ENCODE measurements at places on chromosomes 5 and 9.

DNA sequence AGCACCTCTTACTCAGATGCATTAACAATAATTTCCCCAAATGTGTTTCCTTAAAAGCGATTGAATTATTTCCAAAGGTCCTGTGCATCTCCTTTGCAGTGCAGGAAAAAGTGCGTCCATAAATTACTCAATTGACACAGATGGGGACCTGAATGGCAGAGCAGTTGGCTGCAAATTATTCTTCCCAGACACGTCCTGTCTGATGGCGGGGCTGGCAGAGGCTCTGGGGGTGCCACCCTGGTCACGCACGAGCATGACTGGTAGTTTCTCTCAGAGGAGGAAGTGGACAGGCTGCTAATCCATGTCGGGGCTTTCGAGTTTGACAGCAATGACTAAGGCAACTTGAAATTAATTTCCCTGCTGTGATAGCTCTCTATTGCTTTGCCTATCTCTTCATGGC is 264.8 kb upstream of the BRINP1 start:
- no peak for DNase-seq

DNA sequence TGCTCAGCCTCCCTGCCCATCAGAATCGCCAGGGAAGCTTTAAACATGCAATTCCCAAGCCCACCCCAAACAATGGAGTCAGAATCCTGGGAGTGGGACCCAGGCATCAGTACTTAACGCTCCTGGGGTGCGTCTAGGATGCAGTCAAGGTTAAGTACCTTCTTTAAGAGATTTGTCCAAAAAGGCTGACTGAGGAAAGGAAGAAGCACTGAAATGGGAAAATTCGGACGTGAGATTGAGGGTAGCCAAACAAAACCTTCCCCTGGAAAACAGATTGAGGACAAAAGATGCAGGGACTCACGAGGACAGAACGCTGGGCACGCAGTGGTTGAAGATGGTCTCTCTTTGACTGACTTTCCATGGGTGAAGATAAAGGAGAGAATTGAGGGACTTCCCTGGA is 143.5 kb downstream of the MTX3 start:
- DNase-seq: no peak

DNA sequence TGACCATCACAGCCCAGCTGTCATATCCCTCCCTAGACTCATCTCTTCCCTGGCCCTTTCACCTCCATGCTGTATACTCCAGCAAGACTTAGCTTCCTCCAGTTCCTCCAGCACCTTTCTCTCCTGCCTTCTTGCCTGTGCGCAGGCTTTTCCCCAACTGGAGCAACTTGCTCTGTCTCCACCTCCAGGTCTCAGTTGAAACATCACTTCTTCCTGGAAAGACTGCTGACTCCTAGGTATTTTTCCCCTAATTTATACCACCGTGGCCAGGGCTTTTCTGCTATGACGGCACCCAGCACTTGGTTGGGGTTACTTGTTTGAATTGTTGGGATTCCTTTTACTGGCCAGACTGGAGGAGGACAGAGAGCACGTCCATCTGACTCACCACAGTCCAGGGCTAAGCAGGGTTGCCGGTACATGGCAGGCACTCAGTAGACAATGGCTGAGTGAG is 67.5 kb downstream of the KCNIP1 start:
- DNase-seq: no peak

GRCh38 chr9:96183751-96184150 is 118.2 kb downstream of the HSD17B3 start:
- no peak for DNase-seq

- no peak for DNase-seq
Measured at GRCh38 chr9:90025816-90026215, 421.0 kb downstream of the GADD45G start.

DNA sequence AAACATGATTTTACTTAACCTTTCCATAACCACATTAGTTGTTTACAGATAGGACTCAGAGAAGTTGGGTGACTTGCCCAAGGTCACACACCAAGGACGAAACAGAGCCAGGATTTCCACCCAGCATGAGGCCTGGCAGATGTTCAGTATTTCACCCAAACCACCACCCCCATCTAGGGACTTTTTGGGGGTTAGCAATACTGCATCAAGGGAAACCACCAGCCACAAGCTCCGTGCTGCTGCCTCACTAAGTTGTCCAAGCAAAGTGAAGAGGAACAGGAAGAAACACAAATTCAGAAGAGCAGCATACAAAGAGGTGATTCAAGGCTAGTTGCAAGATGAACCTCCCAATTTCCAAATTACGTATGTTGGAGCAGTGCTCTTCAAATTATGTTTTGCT is 219.6 kb upstream of the RORB start:
- DNase-seq: no peak

- DNase-seq: no peak
Measured at GRCh38 chr9:19465586-19466279, 56.9 kb downstream of the ACER2 start.

- no peak for DNase-seq
Measured at GRCh38 chr9:109238655-109239054, 71.6 kb upstream of the FRRS1L start.

- no peak for DNase-seq
Measured at GRCh38 chr9:35691334-35691650, 1.6 kb upstream of the TPM2 start.

DNA sequence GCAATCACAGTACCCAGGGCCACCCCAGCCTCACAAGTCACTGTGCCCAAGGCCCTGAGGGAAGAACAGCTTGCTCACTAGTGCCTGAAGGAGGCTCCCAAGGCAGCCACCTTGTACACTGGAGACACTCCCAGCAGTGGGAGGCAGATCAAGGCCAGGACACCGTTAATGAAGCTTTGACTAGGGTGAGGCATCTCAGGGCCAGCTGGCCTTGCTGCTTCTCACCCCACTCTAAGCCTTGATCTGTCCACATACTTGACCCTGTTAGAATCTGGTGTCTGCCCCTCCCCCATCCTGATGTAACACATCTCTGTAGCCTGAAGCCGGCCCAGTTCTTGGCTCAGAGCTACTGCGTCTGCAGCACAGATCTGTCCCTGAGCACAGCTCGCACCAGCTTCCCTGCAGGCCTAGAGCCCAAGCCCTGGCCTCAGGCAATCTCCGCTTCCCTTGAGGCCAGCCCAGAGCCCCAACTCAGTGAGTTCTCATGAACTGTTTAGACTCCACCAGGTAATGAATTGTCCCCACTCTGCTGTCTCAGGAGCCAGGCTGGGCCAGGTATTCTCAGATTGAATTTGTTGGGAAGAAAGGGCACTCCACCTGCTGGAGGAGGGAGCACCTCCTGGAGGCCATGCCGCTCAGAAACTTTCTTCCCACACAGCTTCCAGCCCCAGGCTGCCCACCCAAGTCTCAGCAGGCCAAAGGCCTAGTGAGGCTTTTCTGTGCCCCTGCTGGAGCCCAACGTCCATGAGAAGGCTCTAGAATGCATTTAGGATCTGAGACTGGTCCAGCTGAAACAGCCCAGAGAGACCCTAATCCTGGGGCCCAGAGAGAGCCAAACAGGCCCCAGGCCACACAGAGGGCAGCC is 13.4 kb upstream of the JADE2 start:
- DNase-seq: no peak

GRCh38 chr5:76367623-76368371 is 35.3 kb upstream of the IQGAP2 start:
- no peak for DNase-seq

DNA sequence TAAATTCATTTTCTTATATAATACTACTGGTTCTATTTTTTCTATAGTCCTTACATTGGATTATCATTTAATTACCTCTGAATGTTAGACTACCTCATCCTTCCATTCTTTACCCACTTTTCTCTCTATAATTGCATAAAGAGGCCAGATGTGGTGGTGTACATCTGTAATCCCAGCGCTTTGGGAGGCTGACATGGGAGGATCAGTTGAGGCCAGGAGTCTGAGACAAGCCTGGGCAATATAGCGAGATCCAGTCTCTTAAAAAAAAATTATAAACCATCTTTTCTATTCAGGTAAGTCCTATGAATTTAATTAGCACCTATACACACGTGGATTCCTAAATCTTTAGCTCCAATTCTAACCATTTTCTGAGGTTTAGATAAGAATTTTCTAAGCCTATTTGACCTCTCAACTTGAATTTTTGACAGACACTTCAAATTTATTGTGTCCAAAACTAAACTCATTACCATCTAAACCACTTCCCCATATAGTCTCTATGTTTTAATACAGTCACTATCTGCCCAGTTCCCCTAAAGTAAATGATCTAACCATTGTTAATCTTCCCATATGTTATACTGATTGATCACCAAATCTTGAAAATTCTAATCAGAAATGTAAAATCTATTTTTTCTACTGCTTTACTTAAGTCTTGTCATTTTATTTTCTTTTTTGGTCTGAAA is 33.0 kb upstream of the CHD1 start:
- DNase-seq: no peak

DNA sequence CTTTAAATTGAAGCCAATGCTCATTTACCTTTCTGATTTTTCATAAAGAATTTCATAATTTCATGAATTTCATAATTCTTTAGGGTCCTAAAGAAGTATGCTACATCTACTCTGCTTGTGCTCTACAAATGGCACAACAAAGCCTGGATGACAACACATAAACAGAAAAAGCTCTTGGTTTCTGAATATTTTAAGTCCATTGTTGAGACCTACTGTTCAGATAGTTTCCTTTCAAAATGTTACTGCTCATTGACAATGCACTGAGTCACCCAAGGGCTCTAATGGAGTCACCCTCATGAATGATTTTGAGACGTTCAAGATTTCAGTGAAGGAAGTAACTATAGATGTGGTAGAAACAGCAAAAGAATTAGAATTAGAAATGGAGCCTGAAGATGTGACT is 74.1 kb downstream of the SLCO4C1 start:
- no peak for DNase-seq

DNA sequence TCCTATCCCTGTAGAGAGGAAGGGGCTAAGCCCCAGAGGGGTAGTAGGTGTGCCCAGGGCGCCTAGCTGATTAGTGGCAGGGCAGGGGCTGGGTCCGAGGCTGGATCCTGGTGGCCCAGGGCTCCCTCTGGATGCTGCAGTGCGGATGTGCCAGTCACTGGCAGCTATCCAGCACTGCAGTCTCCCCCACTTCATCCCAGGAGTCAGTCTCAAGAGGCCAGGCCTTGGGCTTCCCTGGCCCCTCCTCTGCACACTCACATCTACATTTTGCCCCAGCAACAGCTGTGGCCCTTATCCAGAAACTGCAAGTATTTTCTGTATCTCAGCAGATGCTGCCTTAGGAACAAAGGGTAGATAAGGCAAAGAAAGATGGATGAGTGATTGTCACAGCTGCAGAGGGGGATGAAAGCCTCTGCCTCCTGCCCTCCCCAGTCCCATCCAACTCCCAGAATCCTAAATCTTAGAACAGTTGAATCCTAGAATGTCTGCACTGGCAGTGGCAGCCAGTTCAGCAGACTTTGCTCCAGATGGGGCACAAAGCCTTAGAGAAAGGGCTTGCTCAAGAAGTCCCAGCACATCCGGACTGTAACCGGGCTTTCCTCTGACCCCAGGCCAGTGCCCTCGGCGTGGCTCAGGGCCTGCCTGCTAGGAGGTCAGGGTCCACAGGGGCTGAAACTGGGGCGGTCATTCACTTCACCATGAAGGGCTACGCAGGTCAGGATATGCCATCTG is 1.6 kb downstream of the ANXA6 start:
- DNase-seq: peak; percentile 49

- DNase-seq: peak; percentile 11
Measured at GRCh38 chr9:30197954-30198353, 2186.5 kb upstream of the ACO1 start.

DNA sequence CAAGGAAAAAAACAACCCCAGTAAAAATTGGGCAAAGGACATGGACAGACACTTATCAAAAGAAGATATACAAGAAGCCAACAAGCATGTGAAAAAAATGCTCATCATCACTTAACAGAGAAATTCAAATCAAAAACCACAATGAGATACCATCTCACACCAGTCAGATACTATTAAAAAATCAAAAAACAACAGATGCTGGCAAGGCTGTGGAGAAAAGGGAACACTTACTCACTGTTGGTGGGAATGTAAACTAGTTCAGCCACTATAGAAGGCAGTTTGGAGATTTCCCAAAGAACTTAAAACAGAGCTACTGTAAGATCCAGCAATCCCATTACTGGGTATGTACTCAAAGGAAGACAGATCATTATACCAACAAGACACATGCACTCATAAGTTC is 157.4 kb downstream of the EDIL3 start:
- DNase-seq: no peak

DNA sequence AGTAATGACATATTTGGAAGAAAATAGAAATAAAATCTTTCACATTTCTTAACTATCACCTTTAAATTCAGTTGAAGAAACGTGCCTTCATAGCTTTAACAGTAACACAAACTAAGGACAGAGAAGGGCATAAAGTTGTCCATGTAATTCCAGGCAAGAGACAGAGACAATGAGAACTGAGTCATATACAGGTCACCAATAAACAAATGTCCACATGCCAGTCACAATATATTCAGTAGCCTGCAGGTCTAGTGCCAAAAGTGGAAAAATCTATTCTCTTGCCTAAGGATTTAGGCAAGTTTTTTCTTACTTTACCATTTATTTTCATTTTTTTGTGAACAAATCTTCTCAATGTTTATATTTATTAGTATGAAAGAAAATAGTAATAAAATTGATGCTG is 1711.5 kb upstream of the NUDT12 start:
- no peak for DNase-seq

DNA sequence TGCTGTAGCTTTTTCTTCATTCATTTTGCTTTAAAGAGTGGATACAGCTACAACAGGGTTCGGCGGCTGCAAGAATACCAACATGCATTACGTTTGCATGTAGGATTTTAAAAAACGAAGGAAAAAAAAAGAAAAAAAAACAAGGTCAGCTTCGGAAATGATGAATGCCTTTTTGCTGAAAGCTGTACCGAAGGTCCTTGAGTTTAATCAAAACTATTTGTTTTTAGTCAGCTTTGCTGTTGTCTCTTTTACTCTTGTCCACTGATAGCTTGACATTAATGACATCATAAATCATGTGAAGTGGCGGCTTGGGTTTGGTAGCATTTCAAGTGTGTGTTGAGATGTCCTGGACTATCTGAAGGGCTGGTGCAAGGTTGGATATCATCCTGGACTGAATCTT is 779.1 kb downstream of the NR2F1-AS1 start:
- DNase-seq: no peak

- no peak for DNase-seq
Measured at GRCh38 chr9:127694890-127695720, 11.7 kb upstream of the CFAP157 start.

DNA sequence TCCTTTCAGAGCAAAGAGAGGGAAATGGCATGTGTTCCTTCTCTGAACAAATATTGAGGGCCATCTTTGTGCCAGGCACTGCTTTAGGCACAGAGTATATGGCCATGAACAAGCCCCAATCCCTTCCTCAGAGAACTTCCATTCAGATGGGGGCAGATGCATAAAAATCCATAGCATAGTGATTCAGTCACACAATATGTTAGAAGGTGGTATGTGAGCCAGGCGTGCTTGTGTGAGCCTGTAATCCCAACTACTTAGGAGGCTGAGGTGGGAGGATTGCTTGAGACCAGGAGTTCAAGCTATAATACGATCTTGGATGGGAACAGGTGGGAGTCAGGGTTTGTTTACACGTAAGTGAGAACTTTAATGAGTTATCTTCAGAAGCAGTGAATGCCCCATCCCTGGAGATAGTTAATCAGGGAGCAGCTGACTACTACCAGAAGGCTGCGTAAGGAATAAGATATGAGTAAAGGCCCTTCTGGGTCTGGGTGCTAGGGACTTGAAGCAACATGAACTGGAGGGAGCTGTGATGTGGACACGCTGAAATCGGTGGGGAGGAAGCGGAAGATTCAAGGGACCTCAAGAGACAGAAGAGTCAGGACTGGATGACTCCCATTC is 27.1 kb downstream of the NANS start:
- no peak for DNase-seq
